ENCODE measurements at places on chromosomes 7 and 10.

DNA sequence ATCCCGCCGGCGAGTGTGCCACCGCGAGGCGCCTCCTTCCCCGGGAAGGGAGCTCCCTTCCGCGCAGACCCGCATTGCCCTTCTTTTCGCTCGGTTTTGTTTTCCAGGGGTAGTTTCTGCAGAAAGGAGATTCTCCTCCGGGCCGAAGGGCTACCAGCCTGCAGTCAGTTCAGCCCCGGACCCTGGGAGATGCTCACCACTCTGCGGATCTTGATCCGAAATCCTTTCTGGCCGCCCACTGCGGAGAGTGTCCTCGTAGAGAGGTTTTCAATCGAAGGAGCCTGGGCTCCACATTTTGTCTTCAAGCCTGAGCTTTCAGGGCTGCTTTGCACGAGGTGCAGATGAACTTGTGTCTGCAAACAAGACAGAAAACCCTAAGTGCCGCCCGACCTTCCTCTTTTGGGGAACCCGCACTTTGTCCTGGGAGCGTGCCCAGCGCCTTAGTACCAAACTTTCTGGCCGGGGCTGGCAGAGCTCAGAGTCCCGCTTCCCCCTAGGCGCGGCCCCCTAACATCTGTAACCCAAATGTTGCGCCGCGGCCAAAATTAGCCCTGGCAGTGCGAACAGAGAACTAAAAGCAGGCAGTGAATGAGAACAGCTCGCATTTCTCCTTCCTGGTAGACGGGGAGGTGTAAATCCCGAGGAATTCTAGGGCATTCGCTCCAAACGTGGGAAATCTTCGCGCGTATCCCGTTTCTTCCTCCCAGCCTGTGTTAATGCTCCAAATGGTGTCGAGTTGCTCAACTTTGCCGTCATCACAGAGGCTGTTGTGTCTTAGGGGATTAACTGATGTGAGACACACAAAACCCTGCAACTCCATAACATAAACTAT lies 6.7 kb upstream of the EN2 start:
- DNase-seq: no peak

DNA sequence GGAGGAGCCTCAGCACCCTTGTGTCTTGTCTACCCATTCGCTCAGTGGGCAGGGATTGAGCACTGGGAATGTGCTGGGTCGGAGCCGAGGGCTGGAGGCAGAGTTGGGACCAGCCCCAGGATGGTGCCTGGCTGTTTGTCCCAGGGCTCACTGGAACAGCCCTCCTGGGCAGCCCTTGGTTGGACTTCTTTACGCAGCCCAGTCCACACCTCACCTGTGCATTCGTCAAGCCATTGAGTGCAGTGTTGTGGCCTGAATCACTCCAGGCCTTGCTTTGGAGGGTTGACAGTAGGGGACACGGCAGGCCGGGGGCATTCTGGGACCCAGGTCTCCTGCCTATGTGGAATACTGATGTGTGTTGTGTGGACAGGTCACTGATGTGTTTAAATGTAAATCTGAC lies 229.6 kb downstream of the MGMT start:
- DNase-seq: no peak

- DNase-seq: no peak
These were observed 52.5 kb upstream of the MACC1 start for GRCh38 chr7:20269726-20270125.

DNA sequence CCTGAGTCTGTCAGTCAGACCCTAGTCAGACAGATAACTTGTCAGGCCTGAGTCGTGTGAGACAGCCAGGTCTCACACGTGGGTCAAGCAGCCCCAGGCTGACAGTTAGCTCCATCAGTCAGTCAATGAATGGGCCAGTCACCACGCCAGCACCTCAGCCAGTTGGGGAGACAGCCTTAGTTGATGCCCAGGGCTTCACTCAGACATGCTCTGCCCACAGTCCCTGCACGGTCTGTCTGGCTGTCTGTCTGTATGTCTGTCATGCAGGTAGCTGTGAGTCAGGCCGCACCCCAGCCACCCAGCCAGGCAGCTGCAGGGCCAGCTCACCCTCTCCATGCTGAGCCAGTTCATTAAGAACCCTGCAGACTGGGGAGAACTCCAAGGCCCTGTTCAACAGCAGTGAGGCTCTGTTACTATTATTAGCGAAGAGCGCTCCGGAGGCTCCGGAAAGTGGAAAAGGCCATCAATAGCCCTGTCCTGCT lies 141.1 kb upstream of the PCBD1 start:
- DNase-seq: no peak

GRCh38 chr7:25124465-25125136 lies 459 bp downstream of the CYCS start:
- no peak for DNase-seq

DNA sequence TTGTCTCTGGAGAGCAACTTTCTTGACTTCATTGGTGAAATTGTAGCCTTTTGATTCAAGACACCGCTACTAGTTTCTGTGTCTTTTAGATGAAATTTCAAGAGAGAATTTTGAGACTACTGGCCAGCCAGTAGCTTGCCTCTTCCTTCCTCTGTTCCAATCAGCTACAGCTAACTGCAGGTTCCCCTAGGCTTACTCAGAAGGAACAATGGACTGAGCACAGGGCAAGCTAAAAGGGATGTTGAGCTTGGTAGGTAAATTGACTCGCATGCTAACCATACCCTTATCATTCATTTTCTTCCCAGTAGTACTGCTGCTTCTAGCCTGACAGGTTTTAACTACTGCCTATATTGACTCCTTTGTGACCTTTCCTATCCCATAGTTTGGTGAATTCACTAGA lies 81.1 kb downstream of the RUNDC3B start:
- DNase-seq: no peak

DNA sequence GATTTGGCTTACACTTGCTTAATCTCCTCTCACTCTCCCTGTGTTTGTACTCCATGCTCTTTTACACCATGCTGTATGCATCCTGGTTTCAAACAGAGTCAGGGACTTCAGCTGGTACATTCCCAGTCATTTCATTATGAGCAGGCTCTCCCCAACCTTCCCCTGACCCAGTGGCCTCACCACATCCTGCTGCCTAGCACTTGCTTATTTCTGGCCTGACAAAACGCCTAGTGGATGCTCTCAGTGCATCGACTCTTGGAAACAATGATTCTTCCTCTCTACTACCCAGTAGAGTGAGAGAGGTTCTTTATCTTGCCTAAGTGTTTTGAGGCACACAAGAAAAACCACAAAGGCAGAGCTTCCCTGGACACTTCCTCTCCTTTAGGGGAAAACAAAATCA lies 63.4 kb downstream of the CAV1 start:
- peak; percentile 65 for DNase-seq

Data from fibroblast of gingiva (primary cell).